Stimulated activated CD8-positive, alpha-beta memory T cell treated with anti-CD3 and anti-CD28 coated beads, Interleukin-7, amount 100 ng/mL, for 1 hour (primary cell): ENCODE measurements at places on chromosomes 12 and 14.

DNA sequence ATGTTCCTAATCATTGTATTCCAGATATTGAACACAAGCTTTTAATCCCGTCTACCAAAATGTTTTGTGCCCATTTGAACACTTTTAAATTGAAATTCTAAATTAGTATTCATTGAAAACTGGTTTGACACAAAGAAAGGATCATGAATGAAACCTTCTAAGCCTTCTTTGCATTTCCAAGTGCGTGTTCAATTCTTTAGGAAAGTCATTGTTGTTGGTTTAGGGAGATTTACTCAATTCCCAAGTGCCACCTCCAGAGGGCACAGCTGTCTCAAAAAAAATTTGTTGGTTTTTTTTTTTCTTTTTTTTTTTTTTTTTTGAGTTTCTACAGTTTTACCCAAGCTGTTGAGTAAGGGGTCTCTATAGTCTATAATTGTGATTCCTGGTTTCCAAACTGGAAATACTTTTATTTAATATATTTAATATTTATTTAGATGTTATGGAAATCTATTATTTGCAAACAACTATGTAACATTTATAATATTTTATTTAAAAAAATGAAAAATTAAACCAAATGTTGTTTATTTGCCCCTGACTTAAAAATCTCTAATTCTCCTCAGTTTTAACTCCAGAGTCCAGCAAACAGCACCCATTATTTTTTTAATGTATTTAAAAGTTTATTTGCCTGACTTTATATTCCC is 79.9 kb downstream of the NEDD1 start:
- DNase-seq, result no peak

GRCh38 chr14:61516964-61517653 is 178.2 kb upstream of the HIF1A start:
- no peak for DNase-seq

- no peak for DNase-seq
Measured at GRCh38 chr14:95258754-95259593, 60.7 kb downstream of the CLMN start.

DNA sequence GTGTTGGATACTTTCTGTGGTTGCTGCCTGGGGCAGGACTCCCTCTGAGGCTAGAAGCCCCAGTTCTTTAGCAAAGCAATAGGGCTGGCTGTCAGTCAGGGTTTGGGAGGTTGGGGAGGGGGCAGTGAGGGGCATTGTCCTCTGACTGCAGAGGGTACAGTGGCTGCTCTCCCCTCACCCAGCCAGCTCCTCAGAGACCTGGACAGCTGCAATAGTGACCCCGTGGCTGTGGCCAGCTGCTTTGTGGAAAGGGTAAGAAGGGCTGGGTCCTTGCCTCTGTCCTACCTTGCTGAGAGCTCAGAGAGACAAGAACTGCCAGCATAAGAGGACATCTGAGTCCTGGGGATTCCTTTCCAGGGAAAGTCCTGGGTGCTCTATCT is 25.8 kb downstream of the PLEKHG3 start:
- no peak for DNase-seq

DNA sequence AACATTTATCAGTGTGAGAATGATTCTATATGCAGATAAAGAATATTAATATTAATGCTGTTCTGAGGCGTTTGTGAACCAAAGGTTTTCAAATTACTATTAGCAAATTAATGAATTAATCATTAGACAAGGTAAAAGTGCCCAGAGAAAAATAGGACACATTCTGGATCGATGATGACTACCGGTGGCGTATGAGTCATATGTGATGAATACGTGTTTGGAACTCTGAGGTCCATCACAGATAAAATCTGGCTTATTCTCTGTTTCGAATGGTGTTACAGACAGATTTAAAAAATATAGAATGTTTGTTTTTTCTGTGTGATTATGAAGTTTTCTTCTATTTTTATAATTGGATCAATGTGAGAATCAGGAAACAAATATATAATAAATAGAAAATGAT is 79.2 kb upstream of the RTL1 start:
- DNase-seq, result no peak
